Mammary epithelial cell (primary cell): ENCODE measurements at places on chromosomes 2 and 18. TPM values are rescaled to one million over a fixed set of nuclear protein-coding genes. Genes with fewer than 3 reads are reported as not detected.

Gene UGT1A3
- polyA plus RNA-seq: not detected

Gene SCN1A
- polyA plus RNA-seq: not detected

Gene RASGRP3
- 0.06 TPM for polyA plus RNA-seq

DNA sequence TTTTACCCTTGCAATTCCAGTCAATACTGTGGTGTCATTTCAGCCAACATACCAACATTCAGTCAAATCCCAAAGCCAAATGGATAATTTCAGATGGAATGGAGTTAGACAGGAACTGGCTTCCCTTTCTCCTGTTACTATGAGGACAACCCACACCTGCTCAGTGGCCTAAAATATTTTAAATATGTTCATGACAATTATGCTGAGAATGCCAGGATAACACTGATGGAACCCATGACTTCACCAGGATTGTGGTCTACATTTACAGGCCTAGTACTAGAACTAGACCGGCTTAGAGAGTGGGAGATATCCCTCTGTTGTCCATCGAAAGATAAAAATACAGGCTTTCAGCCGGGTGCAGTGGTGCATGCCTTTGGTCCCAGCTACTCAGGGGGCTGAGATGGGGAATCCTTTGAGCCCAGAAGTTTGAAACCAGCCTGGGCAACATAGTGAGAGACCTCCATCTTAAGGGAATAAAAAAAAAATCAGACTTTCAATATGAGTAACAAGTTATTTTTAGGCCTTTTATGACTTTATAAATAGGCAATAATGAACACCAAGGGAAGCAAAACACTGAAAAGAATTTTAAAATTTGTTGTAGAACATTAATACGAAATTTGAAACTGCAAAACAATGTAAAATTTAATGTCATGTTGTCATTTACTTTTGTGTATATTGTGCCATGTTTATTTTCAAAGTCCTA, 14.2 kb downstream of the GPATCH11 start:
- no peak for DNase-seq

DNA sequence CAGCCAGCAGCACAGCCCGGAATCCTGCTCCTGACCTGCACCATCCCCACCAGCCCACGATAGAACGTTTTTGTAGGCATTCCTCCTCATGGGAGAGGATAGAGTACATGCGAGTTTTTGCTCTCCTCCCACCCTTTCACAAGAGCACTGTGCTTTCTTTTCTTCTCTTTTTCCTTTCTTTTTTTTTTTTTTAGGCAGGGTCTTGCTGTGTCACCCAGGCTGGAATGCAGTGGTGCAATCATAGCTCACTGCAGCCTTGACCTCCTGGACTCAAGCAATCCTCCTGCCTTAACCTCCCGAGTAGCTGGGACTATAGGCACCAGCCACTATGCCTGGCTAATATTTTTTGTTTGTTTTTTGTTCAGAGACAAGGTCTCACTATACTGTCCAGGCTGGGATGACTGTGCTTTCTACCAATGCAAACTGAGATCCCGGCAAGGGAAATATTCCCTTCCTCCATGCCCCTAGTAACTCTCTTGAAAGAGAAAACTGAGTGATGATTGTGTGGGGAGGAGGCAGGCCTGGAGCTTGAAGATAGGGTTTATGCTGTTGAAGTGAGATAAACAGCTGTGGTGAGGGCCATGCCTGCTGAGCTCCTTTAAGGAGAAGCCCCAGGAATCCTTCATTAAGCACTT, 82.6 kb upstream of the TXNDC2 start:
- DNase-seq: no peak

DNA sequence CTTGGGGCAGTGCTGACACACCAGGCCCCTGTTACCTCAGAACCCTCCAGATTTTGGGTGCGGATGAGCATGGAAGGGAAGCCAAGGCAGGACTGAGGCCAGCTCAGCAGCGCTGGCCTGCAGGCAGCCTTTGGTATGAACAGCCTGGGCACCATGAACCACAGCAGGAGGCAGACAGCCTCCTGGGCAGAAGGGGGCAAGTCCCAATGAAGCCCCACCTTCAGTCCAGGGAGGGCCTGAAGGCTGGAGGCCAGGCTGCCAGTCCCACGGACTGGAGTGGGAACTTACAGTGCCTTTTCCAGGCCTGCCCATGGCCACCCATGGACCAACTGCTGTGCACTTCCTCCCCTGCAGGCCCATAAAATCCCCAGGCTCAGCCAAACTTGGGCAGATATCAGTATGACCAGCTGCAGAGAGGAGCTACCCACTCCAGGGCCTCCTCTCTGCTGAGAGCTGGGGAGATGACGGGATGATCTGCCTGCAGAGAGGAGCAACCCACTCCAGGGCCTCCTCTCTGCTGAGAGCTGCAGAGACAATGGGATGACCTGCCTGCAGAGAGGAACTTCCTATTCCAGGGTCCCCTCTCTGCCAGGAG, 74.7 kb downstream of the NEURL3 start:
- no peak for DNase-seq
